NCI-H524 (cell line): ENCODE measurements at places on chromosomes 3 and 15.

DNA sequence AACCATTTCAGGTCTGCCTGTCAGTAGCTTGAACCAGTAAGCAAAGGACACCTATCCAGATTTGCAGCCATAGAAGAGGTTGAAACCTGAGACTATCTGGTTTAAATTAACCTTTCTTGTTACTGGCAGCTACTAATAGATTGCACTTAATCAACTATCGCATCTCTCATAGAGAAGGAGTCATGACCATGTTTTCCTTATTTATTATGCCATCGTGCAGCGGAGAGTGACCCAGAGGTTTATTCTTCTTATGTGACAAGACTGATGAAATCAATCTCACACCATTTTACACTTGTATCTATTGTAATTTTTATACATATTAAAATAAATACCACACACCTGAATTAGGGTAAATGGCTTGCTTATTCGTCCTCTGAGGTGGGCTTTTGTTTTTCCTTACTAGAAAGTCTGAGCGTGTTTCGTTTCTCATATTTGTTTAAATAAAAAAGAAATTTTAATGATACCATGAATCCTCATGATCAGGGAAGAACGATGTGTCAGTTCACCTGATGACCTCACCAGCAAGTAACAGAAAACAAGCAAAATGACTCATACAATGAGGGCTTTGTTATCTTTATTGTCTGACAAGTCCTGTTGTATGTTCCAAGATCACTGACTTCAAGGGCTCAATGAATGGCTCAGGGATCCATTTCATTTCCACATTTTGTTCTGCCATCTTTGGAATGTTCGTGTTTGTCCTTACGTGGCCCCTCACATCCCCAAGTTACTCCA is 379.5 kb upstream of the DPH6 start:
- DNase-seq, result no peak

- DNase-seq, result no peak
Observed at GRCh38 chr3:40996382-40996781, 202.9 kb upstream of the CTNNB1 start.

DNA sequence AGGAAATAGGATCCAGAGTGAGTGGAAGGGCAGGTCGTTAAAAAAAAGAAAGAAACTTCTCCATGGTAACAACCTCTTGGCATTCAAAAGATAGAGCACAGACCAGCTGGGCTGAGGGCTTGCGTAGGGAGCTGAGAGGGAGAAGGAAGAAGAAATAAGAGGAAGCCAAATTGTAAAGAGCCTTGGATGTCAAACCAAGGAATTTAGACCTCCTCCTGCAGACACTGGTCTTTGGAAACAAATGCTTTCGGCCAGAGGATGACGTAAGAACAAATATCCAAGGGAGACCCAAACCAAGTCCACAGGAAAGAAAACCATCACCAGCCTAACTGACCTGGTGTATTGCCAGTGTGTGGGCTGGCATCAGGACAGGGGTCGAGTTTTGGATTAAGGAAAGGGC is 155.2 kb downstream of the UACA start:
- no peak for DNase-seq

- no peak for DNase-seq
Observed at GRCh38 chr3:45125550-45126026, 20.6 kb downstream of the CDCP1 start.

GRCh38 chr3:78870484-78870883 is 897.3 kb downstream of the ROBO1 start:
- no peak for DNase-seq
